ENCODE measurements at places on chromosomes 11 and 22.

- DNase-seq: no peak
These were observed 298.0 kb downstream of the TTC28 start for GRCh38 chr22:28381429-28382167.

GRCh38 chr11:28209906-28210305 lies 101.7 kb downstream of the METTL15 start:
- no peak for DNase-seq

GRCh38 chr22:41411021-41411851 lies 29.5 kb downstream of the TEF start:
- DNase-seq: no peak

DNA sequence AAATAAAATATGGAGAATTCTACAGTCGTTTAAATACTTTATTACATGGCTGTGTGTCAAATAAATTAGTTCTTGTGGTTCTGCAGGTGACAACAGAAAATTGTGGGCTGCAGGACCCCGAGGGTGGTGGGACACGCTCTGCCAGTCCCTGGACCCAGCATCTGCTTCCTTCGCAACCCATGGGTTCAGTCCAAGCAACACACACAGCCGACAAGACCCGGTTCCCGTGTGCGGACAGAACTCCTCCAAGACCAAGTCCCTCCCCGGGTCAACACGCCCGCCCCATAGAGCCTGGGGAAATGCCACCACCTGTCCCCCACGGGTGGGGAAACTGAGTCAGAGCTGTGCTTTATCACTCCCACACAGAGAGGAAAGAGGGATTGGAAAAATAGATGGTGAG lies 238.9 kb downstream of the BRD1 start:
- DNase-seq: no peak

GRCh38 chr11:63804259-63804658 lies 9.0 kb upstream of the SPINDOC start:
- no peak for DNase-seq

DNA sequence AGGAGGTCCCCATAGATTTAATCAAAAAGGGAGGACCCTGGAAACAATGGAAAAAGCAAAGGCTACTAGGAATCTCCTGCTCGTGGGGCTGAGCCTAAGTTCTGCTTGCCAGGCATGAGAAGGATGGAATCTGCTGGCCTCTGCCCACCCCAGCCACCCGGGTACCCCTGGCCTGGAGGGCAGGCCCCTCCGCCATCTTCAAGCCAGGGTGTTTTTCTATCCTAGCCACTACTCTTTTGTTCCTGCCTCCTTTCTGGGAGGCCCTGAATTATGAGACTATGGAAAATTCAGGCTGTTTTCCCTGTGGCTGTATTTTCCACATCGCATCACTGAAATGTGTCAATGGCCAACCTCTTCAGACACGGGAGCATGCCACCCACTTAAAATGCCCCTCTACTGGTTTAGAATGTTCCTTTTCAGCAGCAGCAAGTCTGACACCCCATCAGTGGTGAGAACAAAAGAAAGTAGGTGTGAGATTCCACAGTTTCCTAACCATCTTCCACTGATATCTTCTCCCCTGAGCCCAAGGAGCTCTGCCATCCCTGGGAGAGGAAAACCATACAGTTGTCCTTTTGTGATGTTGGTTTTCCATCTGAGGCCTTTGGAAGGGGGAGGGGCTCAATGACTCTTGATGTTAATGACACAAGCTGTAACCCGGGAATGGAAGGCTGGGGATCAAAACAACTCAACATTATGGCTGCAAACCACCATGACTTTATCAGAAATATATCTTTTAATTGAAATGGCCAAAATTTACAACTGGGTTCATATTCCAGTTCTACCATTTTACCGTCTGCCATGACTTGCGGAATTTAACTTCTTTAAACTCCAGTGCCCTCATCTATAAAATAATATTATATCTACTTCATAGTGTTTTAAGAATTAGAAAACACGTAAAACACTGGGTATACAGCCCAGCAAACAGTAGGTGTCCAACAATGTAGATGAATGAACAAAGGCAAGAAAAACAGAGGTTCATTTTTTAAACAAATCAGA lies 22.2 kb downstream of the DKK3 start:
- DNase-seq: no peak

DNA sequence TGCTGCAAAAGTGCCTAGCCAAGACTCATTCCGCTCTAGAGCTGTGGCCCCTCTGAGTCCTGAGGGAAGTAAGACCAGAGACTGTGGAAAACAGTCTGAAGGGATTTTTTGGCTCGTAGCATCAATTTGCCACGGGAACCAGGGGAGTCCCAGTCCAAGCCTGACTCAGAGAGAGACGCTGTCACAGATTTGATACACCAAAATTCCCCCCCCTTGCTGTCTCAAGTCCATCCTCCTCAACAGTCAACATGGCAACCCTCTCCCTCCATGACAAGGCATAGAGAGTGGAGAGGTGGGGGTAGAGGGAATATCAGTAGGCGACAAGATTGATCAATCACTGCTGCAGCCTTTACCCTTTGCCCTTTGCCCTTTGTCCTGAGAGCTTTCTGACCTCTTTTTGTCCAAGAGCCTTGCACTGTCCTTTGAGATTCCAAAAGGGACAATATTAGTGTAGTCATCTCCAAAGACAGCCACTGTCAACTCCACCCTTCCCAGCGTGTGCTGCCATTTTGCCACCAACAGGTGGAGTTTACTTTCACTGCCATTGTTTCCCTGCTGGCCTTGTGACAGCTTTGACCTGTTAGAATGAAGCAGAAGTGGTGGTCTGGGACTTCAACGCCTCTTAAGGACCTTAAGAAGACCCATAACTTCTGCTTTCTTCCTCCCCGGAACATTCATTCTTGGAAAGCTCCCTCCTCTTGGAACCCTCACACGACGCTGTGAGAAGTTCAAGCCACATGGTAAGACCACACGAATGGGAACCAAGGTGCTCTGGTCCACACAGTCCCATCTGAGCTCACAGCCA lies 7.3 kb downstream of the SLC15A3 start:
- DNase-seq: no peak
